ENCODE measurements at places on chromosomes 2 and 18.

GRCh38 chr18:49839012-49839411 is 25.7 kb upstream of the ACAA2 start:
- DNase-seq = no peak

DNA sequence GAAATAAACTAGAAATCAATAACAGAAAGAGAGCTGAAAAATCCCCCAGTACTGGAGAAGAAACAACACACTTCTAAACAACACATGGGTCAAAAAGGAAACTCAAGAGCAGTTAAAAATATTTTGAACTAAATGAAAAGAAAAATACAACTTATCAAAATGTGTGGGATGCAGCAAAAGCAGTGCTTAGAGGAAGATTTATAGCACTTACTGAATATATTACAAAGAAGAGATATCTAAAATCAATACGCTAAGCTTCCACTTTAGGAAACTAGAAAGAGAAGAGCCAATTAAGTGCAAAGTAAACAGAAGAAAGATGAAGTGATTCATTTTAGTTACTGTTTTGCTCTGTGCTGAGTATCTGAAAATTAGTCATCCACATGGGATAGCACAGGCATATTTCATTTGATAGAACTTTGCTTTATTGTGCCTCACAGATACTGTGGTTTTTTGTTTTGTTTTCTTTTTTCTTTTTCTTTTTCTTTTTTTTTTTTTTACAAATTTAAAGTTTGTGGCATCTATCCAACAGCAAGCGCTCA is 17.0 kb downstream of the TGFA start:
- no peak for DNase-seq

GRCh38 chr2:18439716-18440115 is 120.7 kb downstream of the RDH14 start:
- no peak for DNase-seq

DNA sequence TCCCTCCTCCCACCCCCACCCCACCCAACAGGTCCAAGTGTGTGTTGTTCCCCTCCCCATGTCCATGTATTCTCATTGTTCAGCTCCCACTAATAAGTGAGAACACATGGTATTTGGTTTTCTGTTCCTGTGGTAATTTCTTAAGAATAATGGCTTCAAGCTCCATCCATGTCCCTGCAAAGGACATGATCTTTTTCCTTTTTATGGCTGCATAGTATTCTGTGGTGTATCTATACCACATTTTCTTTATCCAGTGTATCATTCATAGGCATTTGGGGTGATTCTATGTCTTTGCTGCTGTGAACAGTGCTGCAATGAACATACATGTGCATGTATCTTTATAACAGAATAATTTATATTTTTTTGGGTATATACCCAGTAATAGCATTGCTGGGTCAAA is 12.3 kb upstream of the ASAP2 start:
- no peak for DNase-seq

DNA sequence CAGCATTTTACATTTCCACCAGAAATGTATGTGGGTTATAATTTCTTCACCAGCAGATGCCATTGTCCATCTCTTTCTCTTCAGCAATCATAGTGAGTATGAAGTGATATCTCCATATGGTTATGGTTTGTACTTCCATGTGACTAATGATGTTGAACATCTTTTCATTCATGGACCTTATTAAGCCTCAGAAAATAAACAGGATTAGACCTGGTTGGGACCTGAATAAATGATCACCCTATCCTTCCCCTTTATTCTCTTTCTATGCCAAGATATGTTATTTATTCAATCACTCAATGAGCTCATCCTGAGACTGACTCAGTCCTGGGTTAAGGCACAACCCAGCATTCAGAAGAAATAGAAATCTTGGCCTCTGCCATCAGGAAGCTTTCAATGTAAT is 86.6 kb downstream of the ANTXR1 start:
- DNase-seq = no peak

GRCh38 chr2:161165811-161166210 is 5.6 kb downstream of the TANK start:
- no peak for DNase-seq

Data from hypothalamus (tissue), 51 donors.